Lung microvascular endothelial cell (primary cell): ENCODE measurements at places on chromosomes 3 and 15. TPM values are rescaled to one million over a fixed set of nuclear protein-coding genes. Genes with fewer than 3 reads are reported as not detected.
A peak's percentile ranks its signal among the peaks of the same experiment; 100 is the strongest.

Gene DUOXA2
- not detected in 2 replicates for total RNA-seq

Gene SPINK8
- not detected in 2 replicates for total RNA-seq

GRCh38 chr3:71490692-71491091 lies 92.8 kb downstream of the FOXP1 start:
- no peak for DNase-seq

GRCh38 chr15:68188647-68189046 lies 16.5 kb downstream of the CALML4 start:
- no peak for DNase-seq

Gene GNAI2
- 415 and 488 TPM in 2 replicates for total RNA-seq

Gene CCDC54
- total RNA-seq = not detected in 2 replicates

- DNase-seq = peak; percentile 98
These were observed 92.1 kb downstream of the IGF2BP2 start for GRCh38 chr3:185732782-185733181.

DNA sequence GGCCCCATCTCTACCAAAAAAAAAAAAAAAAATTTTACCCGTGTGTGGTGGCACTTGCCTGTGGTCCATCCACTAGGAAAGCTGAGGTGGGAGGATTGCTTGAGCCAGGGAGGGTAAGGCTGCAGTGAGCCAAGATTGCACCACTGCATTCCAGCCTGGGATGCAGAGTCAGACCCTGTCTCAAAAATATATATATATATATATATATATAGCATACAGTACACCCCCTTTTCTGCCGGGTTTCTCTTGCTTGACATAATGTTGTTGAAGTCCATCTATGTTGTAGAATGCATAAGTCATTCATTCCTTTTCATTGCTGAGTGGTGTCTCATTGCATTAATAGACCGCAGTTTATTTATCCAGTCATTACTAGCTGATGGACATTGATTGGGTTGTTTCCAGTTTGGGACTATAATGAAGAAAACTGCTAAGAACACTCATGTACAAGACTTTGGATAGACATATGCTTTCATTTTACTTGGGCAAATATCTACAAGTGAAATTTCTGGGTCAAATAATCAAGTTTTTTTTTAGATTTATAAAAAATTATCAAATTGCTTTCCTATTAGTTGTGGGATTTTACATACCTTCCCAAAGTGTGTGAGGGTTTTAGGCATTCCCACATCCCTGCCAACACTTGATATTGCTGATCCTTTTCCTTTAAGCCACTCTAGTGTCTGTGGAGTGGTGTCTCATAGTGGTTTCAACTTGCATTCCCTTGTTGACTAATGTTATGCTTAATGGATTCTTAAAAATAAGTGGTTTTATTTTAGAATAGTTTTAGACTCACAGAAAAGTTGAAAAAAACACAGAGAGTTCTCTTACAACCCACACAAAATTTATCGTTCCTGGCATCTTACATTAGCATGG lies 2.1 kb upstream of the PRR20G start:
- DNase-seq = no peak

DNA sequence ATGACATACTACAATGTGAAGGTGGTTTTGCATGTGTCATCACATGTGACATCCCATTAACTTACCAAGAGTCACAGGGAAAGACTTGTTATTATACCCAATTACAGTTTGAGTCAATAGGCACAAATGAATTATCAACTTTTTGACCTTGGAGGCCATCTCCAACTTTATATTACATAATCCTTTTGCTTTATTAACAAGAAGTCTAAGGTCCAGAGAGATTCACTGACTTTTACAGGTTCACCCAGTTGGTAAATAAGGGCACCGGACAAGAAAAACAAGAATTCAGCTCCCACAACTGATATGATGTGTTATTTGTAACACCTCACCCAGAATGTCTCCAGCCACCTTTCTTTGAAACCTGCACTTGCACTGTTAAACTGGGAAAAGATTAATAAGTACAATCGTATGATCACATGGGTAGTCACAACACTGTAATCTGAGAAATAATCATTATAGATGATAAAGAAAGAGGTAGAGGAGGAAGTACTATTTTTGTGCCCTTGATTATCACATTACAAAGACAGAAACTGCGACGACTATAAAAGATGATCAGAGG lies 928.9 kb downstream of the FHIT start:
- DNase-seq = no peak

Gene PLA2G4B
- 0.20 and 0.22 TPM in 2 replicates for total RNA-seq

DNA sequence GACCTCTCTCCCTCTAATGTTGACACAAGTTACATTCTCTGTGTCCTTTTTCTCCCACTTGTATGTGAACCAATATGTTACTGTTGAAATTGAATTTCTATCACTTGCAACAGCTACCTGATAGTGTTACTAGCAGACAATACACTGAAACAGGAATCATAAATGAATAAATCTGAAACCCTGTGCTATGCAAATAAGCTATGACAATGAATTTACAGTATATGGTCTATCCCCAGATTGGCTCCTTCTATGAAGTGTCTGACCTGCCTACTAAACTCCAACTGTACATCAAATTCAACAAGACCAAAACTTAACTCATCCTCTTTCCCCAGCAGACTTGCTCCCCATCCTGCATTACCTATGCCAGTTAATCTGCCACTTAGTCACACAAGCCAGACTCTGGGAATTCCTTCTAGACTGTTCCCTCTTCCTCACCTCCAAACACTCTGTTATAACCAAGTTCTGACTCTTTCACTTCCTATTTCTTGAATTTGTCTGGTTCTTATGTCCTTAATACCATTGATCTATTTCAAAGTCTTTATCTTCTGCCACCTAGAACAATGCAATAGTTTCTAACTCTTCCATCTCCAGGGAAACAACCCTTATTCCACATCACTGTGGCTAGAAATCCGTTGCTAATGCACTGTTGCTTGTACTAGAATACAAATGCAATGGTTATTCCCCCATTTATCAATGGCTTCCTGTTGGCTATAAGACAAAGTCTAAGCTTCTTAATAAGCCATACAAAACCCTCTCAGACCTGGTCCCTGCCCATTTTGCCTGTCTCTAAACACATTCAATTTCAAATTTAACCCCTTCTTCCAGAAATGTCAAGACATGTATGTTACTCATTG lies 13.4 kb upstream of the ZNF639 start:
- DNase-seq = no peak

DNA sequence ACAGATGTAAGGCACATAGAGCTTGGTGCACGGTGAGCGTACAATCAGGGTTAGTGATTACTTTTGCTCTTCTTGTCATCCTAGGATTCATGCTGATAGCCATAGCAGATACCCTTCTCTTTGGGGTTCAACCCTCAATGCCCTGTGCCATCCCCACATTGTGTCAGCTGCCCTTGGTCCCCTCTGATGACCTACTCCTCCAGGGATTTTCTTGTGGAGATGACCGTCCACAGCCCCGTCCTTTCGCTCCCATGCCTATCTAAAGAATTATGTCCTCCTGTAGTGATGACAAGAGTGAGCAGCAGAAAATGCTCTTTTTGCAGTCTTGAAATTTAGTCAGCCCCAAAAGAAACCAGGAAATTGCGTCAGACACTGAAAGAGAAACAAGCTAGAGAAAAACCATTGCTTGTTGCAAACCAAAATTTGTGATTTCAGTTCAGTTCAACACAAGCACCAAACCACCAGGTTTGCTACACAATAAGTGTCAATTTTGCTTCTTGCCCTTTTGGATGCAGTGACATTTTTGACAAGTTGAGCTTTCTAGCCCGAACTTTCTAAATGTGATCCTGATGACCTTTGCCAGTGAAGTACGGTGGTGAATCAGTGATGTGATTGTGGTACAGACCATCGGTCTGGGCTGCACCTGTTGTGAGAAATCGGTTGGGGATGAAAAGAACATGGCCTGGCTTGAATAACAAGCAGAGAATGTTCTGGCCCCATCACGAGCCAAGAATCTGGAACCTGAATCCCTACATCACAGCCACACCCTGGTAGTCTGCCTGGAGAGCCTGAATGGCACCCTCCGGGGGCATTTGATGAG lies 41.3 kb downstream of the CMTM7 start:
- no peak for DNase-seq

DNA sequence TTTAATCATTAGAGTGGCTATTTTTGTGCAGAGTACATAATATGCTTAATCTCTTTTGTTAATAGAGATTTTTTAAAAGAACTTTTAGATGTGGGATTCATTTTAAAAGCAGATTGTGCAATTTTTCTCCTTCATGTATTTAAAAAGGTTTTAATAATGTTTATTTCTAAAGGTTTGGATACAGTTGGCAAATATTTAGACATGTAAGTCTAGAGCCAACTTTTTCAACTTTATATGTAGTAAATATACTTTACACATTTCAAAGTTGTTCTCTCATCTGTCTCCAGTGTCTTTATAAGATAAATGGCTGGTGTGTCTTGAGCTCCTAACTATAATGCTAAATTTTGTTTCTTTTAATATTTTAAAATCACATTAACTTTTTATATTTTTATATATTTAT lies 22.7 kb upstream of the GOLGA8B start:
- DNase-seq = no peak

DNA sequence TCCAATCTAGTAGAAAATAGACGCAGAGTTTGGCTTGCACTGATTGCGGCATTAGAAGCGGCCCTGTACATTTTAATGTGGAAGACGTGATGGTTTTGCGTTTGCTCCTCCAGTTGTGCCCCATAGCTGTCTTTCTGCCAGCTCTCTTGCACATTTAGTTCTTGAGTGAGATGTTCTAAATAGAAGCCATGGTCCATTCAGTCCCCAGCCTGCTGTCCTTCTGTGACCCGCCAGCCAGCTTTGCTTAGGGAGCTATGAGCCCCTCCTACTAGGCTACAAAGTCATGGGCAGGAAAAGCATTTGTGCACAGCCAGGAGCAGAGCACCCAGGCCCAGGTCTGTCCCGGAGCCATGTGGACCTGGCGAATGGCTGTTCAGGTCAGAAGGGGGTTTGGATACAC lies 50.3 kb downstream of the APBA2 start:
- DNase-seq = no peak
